ENCODE measurements at places on chromosomes 12 and 14. TPM values are rescaled to one million over a fixed set of nuclear protein-coding genes. Genes with fewer than 3 reads are reported as not detected.

- no peak for DNase-seq
Observed at GRCh38 chr14:44962334-44963043, 499 bp downstream of the TOGARAM1 start.

Gene E2F7
- 34.2 TPM for total RNA-seq

Gene PRPF40B
- 15.3 TPM for total RNA-seq

Gene PTHLH
- total RNA-seq: 2.7 TPM

DNA sequence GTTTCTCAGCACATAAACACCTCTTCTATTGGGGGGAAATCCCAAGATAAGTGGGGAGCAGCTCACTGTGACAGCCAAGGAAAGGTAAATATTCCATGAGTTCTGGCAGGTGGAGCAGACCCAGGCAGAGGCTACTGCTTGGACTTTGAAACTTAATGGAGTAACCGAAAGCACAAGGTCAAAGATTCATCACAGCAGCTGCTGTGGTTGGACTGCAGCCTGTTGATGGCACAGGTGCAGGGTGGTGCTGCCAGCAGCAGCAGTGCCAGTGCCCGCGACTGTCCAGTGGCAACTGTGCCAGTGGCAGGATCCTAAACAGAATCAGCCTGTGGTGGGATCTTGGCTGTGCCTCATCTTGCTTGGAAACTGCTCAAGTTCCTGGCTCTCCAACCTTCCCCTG, 81.4 kb upstream of the ARID2 start:
- DNase-seq: no peak

Gene AQP5
- total RNA-seq: not detected

Gene KLRF1
- 0.17 TPM for total RNA-seq

- no peak for DNase-seq
Observed at GRCh38 chr14:57314396-57315089, 45.8 kb downstream of the AP5M1 start.

- no peak for DNase-seq
Observed at GRCh38 chr12:29234965-29235626, 86.0 kb downstream of the FAR2 start.

Gene SMCO3
- total RNA-seq: not detected

- DNase-seq: no peak
Observed at GRCh38 chr14:20387576-20387975, 25.7 kb downstream of the TEP1 start.

Gene JAG2
- total RNA-seq: 2.4 TPM

GRCh38 chr14:74756326-74756725, 6.8 kb upstream of the YLPM1 start:
- no peak for DNase-seq

Measured in kidney epithelial cell (primary cell).